Tibial nerve (tissue), 4 donors: ENCODE measurements at places on chromosomes 3 and 15. TPM values are rescaled to one million over a fixed set of nuclear protein-coding genes. Genes with fewer than 3 reads are reported as not detected.

DNA sequence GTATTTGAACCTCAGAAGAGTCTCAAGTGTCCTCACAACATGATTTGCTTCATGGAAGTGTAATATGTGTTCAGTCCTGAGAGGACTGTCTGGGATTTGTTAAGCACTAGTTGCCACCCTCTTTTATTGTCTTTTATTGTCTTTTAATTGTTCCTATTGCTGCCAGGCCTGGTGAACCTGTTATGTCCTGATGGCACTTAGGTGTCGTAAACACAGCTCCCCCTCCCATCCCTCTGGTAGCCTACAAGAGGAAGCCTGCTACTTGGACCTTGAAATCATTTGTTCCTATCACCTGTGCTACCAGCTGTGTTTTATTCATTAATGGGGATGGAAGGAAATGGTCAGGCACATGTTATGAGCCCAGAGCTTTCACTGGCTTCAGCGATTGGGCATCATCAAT, 19.3 kb downstream of the CCNB2 start:
- no peak for DNase-seq

GRCh38 chr3:73072634-73073033, 11.2 kb downstream of the EBLN2 start:
- DNase-seq = no peak

The CHRD gene
- total RNA-seq = 29.7 TPM

DNA sequence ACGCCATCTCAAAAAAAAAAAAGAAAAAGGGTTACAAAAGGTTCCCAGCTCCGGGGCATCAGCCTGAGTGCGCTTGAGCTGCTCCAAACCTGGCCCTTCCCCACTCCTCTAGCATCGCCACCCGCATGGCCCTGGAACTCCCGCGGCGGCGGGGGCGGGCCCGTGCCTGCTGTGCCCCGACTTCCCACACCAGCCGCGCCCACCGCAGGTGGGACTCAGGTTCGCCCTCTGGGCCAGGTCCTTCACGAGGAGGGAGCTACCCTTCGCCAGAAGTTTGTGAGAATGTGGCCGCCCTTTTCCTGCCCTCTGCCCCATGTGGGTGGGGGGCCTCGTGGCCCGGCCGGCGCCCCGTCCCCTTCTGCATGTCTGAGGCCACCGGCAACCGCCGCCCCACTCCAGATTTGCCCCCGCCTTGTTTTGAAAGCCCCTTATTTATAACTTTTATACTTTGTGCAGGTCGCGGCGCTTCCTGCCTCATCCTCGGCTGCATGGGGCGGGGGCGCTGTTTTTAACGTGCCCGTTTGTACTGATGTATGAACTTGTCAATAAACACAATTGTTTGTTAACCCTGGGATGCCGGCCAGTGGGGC, 507 bp upstream of the JMJD7 start:
- no peak for DNase-seq

The SLCO2A1 gene
- total RNA-seq = 10.7 TPM

- DNase-seq = no peak
These were observed 99.8 kb downstream of the KCNH8 start for GRCh38 chr3:19248143-19248542.

The CNOT10 gene
- total RNA-seq = 23.0 TPM

DNA sequence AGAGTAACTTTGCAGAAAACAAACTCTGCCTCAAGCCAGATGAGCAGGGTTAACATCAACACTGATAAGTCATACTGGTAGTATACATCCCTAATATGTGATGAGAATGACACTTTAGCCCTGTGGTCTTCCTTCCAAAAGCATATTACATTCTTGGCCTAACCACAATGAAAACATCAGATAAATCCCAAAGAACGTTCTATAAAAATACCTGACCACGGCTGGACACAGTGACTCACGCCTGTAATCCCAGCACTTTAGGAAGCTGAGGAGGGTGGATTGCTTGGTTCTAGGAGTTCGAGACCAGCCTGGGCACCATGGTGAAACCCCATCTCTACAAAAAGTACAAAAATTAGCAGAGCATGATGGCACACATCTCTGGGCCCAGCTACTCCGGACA, 4.7 kb downstream of the TMCC1 start:
- DNase-seq = no peak

DNA sequence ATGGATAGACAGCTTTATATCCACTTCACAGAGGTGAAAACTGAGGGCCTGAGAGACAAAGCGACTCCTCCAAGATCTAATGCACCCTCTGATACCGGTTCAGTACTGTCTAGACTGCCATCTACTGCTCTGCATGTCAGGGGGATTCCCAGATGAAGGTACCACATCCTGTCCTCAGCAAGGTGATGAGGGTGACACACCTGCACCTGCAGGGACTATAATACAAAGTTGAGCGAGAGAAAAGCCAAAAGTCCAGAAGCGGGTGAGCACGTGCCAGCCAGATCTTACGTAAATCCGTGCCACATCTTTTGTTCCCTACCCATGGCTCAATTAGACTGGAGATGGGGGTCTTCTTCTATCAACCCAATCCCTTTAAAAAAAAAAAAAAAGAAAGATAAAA, 32.4 kb upstream of the HES1 start:
- no peak for DNase-seq

- no peak for DNase-seq
These were observed 21.4 kb downstream of the TAMM41 start for GRCh38 chr3:11825301-11825700.

GRCh38 chr3:172190980-172191379, 151.6 kb downstream of the FNDC3B start:
- no peak for DNase-seq

DNA sequence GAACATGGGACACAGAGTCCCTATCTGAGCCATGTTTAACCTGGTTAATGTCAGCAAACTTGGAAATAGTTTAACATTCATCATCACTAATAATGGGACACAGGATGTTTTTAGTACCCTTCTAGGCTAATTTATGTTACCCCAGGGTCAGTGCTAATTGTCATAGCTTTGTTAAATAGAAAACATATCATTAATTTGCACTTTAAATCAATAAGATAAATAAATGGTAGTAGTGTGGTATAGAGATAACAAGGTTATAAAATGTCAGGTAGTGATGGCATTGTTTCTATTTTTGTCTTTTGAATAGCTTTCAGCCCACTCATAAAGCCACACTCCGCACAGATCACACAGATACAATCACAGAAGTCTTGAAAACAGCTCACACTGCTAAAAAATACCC, 534.9 kb downstream of the MECOM start:
- no peak for DNase-seq

- DNase-seq = no peak
These were observed 213.0 kb upstream of the FEZF2 start for GRCh38 chr3:62586356-62586755.

The LMAN1L gene
- not detected for total RNA-seq

DNA sequence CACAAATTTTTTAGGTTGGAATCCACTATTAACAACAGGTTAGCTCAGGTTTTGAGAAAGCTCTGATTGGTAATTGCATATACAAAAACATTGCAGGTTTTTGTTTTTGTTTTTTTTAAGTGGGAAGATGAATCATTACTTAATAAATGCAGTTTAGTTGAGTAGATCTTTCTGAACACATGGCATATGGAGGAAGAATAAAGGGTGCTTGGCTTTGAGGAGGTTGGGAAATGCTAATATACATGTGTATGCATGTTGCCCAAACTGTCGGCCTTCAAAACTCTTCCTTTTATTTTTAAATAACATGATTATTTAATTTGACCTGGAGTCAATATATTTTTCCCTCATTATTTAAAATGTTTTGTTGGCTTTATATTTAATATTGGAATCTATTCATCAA, 32.8 kb downstream of the ZBTB38 start:
- no peak for DNase-seq

GRCh38 chr15:64224511-64224910, 61.7 kb upstream of the PPIB start:
- no peak for DNase-seq

DNA sequence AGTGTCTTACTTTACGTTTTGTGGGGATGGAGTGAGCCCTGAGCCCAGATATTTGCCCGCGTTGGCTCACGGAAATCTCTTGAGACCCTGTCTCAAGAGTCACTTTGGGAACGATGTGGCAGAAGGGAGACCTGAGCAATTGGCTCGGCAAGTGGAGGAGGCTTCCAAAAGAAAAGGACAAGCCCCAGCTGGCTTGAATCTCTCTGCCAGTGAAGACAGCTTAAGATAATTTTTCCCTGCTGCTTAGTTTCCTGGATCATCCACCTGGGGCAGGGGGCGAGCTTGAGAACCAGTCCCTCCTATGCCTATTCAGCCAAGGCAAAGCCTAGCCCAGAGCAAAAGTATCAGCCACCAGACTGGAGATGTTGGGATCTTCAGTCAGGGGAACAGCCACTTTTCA, 708 bp downstream of the SEC22A start:
- no peak for DNase-seq

- DNase-seq = no peak
These were observed 32.4 kb upstream of the ALDH1L1 start for GRCh38 chr3:126212620-126213378.

DNA sequence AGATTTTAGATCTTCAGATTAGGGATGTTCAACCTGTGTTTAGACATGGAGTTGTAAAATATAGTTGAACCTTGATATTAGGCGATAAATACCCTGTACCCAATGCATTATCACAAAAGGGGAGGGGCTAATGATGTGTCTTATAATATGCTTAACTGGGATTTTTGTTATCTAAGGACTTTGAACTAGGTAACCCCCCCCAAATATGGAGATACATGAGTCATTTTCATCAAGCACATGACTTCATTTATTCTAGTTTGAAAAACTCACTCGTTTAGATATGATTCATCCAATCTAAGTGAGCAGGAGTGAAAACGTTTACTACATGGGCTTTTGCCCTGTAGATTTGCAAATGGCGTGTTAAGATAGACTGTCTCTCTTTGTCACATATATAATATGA, 212.4 kb downstream of the IL5RA start:
- DNase-seq = no peak

The TMEM212 gene
- total RNA-seq = not detected

GRCh38 chr15:93088200-93088980, 621 bp downstream of the RGMA start:
- DNase-seq = no peak

DNA sequence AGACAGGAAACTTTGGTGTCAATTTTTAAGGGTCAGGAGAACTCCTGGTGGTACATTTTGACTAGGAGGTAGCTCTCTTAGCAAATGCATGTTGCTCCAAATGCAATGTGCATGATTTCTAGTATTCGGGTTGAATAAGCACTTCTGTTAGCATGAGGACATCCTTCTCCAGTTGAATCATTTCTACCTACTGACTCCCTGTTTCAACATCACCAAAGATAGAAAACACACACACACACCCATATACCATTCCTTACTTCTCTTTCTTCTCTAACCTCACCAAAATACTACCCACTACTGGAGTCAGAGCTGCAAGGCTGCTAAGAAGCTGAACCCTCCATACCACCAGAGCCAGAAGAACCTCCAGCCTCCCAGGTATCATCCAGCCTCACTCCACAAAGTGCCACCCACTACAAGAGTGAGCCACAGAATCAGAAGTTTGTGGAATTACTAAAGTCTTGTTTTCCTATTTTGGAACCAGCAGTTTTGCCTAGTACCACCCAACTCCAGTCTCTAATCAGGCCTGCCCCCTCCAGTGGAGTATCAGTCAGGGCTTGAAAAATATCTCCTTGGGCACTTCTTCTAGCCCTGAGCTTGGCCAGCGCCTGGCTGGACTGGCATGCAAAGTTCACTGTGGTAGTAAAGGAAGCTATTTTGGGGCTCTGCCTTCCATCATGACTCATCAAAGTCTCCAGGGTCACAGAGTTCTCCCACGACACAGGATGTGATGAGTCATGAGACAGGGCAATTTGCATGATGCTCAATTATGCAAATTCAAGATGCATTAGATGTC, 110.3 kb downstream of the CYP19A1 start:
- no peak for DNase-seq

- DNase-seq = no peak
These were observed 48.7 kb downstream of the PRICKLE2 start for GRCh38 chr3:64176461-64176996.

The ACP3 gene
- total RNA-seq = not detected

The PLA2G4E gene
- not detected for total RNA-seq

- DNase-seq = no peak
These were observed 525 bp downstream of the NPTN start for GRCh38 chr15:73632670-73633058.

GRCh38 chr15:64092864-64093626, 593 bp downstream of the CIAO2A start:
- DNase-seq = no peak

The RASGRP1 gene
- total RNA-seq = 0.22 TPM

DNA sequence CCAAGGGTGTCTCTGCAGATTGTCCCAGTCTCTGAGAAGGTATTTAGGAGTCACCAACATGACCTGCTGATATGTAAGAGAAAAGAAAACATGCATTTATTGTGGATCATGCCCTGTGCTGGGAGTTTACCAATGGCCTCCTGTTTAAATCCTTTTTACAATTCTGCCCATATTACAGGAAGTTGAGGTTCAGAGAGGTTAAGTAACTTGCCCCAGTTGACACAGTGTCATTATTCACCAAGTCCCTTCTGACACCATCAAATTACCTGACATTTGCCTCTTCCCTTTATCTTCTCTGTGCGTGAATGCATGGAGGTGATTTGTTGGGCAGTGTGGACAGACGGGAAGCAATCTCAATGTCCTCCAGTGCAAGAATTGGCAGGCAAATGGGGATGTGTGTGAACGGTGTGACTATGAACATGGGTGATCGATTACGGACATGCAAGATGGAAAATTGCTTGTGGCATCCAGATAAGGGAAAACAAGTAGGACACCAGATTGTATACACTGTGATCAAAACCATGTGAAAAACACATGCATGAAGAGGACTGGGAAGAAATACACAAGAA, 27.3 kb downstream of the ZNF710 start:
- no peak for DNase-seq

GRCh38 chr3:55012091-55012490, 84.2 kb upstream of the LRTM1 start:
- no peak for DNase-seq

DNA sequence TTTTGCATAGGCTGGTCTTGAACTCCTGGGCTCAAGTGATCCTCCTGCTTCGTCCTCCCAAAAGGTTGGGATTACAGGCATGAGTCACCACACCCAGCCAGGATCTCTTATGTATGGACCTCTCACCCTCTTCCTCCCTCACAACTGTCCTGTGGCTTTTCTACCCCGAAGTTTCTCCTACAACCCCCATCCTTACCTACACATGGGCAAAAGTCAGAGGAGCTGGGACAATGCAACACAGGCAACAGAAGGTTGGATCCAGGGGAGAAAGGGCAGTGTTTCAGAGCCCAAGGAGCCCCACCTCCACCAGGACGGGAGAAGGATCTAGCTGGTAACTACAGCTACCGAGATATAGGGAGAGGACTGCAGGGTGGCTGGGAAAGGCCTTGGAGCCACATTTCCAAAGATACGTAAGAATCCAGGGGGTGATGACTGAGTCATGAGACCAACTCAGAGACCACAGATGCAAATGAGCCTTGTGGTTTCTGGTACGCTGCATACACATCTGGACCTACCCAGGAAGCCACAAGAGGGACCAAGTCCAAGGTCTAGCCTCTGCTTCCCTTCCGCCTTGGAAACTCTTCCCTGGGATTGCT, 13.6 kb downstream of the IGDCC4 start:
- no peak for DNase-seq

- DNase-seq = no peak
These were observed 105.8 kb upstream of the UNC13C start for GRCh38 chr15:53872410-53872809.
